COR-L47 (cell line): ENCODE measurements at places on chromosomes 11 and 22.

DNA sequence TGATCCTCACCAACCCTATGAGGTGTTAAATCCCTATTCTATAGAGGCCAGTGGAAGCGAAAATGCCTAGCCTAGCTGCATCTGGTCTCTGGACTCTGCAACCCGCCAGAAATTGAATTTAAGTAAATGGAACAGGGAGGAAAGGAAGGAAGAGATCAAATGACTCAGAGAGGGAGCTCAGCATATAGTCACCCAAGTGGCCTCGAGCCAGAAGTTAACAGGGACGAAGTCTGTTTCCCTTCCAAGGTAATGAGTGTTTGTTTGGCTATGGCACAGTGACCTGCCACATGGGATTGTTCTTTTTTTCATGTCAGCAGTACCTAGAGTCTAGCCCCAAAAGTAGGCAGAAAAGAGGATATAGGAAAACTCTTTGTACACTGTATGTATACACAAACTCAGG lies 66.3 kb downstream of the PAK1 start:
- peak; percentile 36 for DNase-seq

DNA sequence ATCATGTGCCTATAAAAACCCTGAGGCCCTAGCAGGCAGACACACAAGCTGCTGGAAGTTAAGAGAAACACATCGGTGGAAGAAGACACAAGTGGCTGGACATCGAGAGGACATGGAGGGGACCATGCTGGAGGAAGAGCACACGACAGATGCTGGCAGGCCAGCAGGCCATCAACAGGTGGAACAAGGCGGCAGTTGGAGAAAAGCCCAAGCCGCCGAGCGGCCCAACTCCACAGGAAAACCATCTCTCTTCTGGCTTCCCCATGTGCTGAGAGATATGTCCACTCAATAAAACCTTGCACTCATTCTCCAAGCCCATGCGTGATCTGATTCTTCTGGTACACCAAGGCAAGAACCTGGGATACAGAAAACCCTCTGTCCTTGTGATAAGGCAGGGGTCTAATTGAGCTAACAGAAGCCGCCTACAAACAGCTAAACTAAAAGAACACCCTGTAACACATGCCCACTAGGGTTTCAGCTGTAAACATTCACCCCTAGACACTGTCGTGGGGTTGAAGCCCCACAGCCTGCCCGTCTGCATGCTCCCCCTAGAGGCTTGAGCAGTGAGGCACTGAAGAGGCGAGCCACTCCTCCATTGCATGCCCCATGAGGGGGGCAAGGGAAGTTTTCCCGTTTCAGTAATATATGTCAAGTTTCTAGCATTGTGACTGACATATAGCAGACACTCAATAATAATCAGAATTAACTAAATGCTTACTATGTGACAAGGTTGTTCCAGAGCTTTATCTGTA lies 39.0 kb upstream of the MMP20 start:
- no peak for DNase-seq

- no peak for DNase-seq
Measured at GRCh38 chr11:22510741-22511140, 114.9 kb downstream of the FANCF start.

DNA sequence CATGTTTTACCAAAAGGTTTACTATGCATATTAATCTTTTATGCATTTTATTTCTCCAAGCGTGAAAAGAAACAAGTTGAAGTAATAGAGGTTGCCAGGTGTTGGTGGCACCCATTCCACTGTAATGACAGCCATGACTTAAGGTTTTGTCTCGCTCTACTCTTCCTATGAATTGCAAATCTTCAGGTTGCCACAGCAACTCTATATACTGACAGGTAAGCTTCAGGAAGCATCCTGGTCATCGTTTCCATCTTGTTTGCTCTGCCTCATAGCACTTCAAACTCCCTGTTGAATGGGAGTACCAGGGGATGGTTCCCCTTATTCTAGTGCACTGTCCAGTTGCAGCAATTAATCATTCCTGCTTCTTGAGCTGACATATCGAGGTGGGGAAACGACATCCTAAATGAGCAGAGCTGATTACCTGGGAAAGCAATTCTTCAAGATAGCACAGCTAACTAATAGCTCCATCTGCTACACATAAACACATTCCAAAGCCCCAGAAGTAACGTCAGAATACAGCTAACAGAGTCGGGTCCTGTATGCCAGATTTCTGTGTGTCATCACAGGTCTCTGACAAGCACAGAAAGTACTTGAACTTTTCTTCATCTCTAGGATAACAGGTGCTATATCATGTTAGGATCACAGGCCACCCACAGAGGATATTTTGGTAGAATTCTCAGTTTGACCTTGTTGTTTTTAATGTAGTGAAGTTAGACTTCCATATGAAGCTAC lies 80.3 kb downstream of the CADM1 start:
- DNase-seq = no peak

DNA sequence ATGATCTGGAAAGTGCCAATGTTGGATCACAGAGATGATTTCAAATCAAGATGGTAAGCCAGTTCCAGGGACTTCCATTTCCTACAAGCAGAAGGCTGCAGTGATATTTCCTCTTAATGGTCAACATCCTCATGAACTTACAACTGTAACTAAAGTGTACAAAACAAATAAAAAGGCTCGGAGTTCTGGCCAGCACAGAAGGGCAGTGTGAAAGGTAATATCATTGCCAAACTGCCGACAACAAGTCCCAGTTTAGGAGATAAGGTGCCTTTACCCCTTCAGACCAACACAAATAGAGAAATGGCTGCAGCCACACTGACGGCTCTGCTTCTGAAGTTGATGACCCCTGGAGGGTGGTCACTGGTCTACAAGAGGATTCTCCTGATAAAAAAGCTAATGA lies 91.1 kb downstream of the ETS1 start:
- no peak for DNase-seq

- DNase-seq = no peak
Measured at GRCh38 chr22:26617271-26618199, at the start of gene CRYBB1. Gene CRYBB1 (minus strand): TSS chr22:26618027. CDS start chr22:26616319, 1,708 bp downstream.

GRCh38 chr11:85076535-85077330 lies 550.4 kb downstream of the DLG2 start:
- peak; percentile 97 for DNase-seq

- no peak for DNase-seq
Measured at GRCh38 chr11:119924017-119924416, 195.0 kb upstream of the NECTIN1 start.

- peak; percentile 35 for DNase-seq
Measured at GRCh38 chr22:38353142-38353629, 36.0 kb upstream of the CSNK1E start.

DNA sequence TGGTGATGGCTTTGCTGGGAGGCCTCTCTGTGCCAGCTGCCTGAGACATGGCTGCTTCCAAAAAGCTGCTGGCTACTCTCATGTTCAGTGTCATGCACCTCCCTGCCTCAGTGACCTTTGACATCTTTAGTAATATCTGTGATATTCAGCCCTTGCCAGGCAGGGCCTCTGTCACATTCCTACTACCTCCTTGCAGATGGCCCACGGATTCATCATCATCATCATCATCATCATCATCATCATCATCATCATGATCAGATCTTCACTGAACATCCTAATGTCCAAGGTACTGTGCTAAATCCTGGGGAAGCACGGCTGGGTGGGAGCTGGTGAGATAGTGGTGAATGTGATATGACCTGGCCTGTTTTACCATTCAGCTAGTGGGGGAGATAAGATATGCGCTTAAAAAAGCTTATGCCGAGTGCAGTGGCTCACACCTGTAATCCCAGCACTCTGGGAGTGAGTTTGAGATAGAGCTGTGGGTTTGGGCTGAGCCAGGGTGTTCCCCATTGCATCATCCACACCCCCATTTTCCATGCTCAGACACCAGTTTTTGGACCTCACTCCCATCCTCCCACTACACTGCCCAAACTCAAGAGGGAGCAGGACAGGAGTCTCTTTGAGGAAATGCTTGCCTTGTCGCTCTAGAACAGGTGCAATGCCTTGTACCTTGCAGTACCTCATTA lies 17.1 kb upstream of the TMPRSS13 start:
- DNase-seq = no peak

- DNase-seq = no peak
Measured at GRCh38 chr11:125688066-125688465, 7.4 kb upstream of the ACRV1 start.

DNA sequence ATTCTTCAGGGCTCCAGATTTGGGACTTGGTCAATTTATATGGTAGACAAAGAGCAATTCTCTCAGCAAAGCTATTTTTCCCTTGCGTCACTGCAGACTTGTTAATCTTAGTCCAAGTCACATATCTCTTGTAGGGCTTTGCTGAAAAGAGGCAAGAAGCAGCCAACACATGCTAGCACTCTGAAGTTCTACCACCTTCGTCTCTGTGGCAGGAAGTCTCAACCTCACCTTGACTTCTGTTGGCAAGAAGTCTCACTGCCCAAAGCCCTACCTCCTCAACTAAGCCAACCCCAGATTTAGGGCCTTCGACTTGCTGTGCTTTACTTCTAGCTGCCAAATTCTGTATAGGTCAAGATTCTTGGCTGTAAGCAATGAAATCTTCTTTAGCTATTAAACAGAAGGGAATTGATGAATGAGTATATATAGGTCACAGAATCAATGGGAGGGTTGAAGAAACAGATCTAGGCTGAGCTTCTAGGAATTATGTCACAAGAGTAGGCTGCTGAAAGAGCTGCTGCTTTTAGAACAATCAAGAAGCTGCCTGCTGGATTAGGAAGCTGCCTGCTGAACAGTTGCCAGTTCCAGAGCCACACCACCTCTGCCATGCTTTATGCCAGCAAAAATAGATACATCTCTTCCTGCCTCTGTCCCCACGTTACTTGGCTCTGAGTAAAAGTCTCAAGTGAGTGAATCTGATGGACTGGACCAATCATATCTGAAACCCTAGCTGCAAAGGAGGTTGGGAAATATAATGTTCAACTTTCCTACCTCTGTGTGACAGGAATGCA lies 17.6 kb upstream of the NCR3LG1 start:
- DNase-seq = no peak

DNA sequence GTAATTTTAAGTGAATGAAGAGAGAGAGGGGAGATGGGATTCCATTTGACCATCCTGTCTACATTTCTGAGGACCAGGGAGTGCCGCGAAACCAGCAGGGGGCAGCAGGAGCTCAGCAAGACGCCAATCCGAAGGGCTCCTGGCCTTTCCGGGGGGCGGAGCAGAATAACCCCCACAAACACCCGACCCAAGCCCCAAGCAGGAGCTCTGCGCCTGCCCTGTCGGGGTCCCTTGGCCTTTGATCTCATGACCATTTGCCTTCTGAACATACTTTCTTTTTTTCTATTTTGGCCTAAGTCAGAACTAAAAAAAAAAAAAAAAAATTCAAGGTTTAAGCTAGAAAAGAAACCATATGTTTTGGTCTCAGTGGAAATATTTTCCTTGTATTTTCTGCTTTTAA lies 21.9 kb upstream of the SCN2B start:
- DNase-seq = peak; percentile 66

DNA sequence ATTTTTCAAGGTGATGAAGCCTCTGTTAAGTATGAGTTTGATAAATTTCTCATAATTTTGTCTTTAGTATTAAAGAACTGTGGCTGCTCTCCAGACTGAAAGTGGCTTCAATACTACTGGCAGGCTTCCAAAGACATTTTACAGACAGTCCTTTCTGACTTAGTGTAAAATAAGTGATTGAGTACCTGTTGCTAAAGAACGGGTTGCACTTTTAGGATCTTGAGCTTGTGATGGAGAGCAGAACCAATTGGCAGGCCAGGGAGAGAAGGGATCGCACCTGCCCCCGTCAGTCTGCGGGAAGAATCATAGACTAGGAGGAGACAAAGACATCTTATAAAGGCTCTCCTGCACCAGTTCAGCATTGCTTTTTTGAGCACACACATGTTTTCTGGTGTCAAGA lies 4.4 kb downstream of the NCAM1 start:
- peak; percentile 33 for DNase-seq

GRCh38 chr22:27995801-27996528 lies 76.9 kb upstream of the PITPNB start:
- no peak for DNase-seq

GRCh38 chr11:126561327-126561893 lies 205.9 kb downstream of the ST3GAL4 start:
- DNase-seq = no peak
